ENCODE measurements at places on chromosomes 6 and 20. TPM values are rescaled to one million over a fixed set of nuclear protein-coding genes. Genes with fewer than 3 reads are reported as not detected.
A peak's percentile ranks its signal among the peaks of the same experiment; 100 is the strongest.

DNA sequence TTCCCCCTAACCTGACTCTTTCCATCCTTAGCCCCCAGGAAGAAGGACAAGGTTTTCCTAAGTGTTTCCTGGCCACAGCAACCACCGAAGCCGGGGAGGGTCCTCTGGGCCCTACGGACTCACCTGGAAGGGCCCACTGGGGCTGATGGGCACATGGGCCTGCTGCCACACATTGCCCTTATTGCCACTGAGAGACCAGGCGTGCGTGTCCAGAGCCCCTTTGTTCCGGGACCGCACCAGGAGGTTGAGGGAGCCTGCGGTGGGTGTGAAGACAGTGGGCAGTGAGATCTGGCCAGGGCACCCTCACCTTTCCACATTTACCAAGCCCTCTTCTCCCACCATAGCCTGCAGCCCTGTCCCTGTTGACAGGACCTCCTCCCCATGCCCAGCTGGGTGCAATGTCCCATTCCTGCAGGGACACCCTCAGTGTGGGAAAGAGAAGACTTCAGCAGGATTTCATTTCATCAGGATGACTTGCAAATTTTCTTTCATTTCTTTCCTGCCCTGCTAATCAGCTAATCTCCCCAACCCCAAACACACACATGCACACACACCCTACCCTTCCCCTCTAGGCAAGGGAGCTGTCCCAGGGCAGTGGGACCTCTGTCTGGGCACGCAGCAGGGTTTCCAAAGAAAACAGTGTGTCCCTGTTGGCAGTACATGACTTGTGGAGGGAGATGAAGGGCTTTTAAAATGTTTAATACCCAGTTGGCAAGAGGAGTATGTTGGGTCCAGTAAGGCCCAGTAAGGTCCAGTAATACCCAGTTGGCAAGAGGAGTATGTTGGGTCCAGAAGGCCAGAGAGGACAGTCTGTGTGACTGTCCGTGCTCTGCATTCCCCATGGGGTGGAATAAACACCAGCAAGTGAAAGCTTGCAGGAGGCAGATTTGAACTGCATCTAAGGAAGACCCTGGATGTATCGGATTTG, 59.0 kb downstream of the MDGA1 start:
- no peaks in the 10 kb centered on the region for H3K4me1 ChIP-seq
- no peaks in the 10 kb centered on the region for H3K27me3 ChIP-seq
- no peak overlapping the region for H3K27ac ChIP-seq
- no peak for DNase-seq

DNA sequence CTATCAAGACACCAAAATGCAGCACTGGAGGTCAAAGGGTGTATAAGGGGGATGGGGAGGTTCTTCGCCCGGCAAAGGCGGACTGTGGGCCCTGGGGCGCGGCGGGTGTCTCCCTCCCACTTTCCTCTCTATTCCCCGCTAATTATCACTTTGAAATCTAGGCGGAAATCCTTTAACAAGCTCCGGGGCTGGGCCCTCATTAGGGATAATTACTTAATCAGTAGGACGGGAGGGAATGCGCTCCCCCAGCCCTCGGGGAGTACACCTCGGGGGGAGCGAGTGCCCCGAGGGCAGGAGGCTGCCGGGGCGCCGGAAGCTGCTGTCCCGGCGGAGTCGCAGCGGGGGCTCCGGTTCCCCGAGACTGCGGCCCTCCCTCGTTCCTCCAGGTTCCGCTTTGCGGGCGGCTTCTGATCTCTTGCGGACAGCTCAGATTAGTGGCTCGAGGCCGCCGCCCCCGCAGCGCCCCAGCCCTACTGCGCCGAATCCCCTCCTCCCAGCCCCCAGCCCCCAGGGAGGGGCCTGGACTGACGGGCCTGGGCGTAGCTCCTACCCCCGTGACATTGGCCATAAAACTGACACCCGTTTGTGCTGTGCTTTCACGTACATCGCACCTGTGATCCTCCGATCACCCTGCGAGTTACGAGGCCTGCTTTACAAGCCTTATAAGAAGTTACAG, 14.7 kb downstream of the MUCL3 start:
- H3K4me3 ChIP-seq, result peak overlapping the region; percentile 42
- peaks cover 3% of the 10 kb centered on the region for H3K4me1 ChIP-seq
- peak; percentile 80 for DNase-seq

GRCh38 chr6:30854285-30855040, 29.9 kb upstream of the DDR1 start:
- no peaks in the 10 kb centered on the region for H3K36me3 ChIP-seq
- no peaks in the 10 kb centered on the region for H3K27me3 ChIP-seq
- no peak overlapping the region for H3K27ac ChIP-seq
- DNase-seq, result no peak

GRCh38 chr20:57122536-57123489, 143.6 kb downstream of the BMP7 start:
- no peak overlapping the region for H3K4me3 ChIP-seq
- no peak overlapping the region for H3K27ac ChIP-seq
- no peaks in the 10 kb centered on the region for H3K27me3 ChIP-seq
- H3K4me1 ChIP-seq, result no peaks in the 10 kb centered on the region
- no peak for DNase-seq
- H3K36me3 ChIP-seq, result no peaks in the 10 kb centered on the region

DNA sequence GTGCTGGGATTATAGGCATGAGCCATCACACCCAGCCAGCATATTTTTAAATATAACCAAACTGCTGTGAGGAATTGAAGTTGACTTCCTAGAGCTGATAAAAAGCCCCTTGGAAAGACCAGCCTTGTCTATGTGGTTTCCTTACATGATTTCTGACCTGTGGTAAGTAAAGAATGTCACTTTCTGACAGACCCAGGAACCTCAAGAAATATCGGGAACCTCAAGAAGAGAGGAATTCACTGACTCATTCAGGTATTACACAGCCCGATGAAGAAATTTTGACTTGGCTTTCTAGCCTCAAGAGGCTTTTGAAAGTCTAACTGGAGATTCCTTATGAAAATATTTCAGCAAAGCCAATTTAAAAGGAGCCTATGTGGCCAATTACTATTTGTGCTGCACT, 71.8 kb downstream of the FOXF2 start:
- no peaks in the 10 kb centered on the region for H3K27me3 ChIP-seq
- no peak for DNase-seq
- no peaks in the 10 kb centered on the region for H3K4me1 ChIP-seq
- H3K36me3 ChIP-seq, result no peaks in the 10 kb centered on the region
- no peak overlapping the region for H3K27ac ChIP-seq
- H3K4me3 ChIP-seq, result no peak overlapping the region

DNA sequence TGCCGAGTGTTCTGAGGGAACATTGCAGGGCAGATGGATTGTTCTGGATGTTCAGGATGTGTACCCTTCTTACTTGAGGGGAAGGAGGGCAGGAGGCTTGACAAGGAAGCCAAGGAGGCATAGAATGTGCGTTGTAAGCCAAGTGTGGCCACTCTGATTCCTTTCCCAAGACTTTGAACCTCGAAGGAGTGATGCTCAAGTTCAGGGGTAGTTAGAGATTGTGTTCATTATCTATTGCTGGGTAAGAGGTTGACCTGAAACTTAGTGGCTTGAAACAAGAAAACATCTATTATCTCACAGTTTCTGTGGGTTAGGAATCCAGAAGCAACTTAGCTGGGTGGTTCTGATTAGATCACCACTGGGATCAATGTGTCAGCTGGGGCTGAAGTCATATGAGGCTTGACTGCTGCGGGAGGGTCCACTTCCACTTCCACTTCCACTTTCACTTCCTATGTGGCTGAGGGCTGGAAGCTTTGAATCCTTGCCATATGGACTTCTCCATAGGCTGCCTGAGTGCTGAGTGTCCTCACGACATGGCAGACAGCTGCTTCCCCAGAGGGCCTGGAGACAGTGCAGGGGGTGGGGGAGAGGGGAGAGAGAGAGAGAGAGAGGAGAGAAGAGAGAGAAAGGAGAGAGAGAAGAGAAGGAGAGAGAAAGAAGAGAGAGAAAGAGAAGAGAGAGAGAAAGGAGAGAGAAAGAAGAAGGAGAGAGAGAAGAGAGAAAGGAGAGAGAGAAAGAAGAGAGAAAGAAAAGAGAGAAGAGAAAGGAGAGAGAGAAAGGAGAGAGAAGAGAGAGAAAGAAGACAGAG, 6.9 kb upstream of the CD40 start:
- DNase-seq, result no peak
- no peaks in the 10 kb centered on the region for H3K4me1 ChIP-seq
- H3K4me3 ChIP-seq, result no peak overlapping the region
- no peak overlapping the region for H3K27ac ChIP-seq
- H3K36me3 ChIP-seq, result no peaks in the 10 kb centered on the region

DNA sequence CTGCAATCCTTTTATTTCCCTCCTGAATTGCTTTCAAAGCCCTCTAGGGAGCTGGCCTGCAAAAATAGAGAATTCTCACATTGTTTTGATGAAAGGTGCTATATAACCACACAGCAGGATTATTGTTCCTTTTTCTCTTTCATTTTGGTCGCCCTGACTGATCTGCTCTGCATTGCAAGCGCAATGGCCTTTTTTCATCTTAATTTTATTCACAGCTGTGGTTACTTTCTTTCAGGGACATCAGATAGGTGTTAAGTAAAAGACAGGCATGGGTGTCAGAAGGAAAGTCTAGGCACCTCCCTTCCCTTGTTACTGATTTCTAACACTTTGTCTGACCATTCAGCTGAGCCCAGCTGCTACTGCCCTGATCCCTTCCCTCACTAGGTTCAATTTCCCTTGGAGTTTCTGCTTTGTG, 850.5 kb upstream of the MAP3K7 start:
- no peaks in the 10 kb centered on the region for H3K36me3 ChIP-seq
- no peak overlapping the region for H3K4me3 ChIP-seq
- no peak for DNase-seq
- no peak overlapping the region for H3K27ac ChIP-seq

GRCh38 chr20:63937596-63937995, 18.6 kb downstream of the UCKL1 start:
- no peak for DNase-seq
- peaks cover 84% of the 10 kb centered on the region for H3K36me3 ChIP-seq
- no peak overlapping the region for H3K27ac ChIP-seq

DNA sequence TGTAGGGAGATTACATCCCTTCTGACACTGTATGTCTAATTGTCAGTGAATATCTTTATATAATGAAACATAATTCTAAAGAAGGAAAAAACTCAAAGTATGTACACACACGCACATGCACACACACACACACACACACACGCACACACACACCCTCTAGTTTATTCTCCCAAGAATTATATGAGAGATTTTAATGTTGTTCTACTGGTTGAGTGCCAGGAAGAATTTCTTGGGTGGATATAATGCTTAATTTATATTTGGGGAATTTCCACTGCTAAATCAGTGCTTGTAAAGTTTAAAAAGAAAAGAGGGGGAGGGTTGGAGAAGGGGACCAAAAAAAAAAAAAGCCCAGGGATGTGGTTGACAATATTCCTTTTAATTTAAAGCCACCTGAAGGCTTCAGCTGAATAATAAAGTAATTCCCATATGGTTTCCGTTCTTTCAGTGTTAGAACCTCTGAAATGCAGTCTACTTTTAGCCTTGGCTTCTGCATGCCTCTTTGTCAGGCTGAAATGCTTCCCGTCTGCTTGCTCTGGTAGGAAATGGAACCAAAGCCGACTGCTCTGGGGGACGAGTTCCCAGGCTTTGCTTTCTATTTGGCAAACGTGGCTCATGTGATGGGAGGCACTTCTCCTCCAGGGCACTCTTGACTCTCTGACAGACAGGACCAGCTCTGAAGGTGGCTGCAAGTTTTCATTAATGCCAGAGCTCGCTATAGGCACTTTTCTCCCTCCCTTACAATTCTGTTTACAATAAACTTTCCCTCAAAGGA, 225.4 kb downstream of the PRL start:
- H3K4me1 ChIP-seq, result peaks cover 22% of the 10 kb centered on the region
- no peaks in the 10 kb centered on the region for H3K36me3 ChIP-seq
- no peaks in the 10 kb centered on the region for H3K27me3 ChIP-seq
- DNase-seq, result no peak

DNA sequence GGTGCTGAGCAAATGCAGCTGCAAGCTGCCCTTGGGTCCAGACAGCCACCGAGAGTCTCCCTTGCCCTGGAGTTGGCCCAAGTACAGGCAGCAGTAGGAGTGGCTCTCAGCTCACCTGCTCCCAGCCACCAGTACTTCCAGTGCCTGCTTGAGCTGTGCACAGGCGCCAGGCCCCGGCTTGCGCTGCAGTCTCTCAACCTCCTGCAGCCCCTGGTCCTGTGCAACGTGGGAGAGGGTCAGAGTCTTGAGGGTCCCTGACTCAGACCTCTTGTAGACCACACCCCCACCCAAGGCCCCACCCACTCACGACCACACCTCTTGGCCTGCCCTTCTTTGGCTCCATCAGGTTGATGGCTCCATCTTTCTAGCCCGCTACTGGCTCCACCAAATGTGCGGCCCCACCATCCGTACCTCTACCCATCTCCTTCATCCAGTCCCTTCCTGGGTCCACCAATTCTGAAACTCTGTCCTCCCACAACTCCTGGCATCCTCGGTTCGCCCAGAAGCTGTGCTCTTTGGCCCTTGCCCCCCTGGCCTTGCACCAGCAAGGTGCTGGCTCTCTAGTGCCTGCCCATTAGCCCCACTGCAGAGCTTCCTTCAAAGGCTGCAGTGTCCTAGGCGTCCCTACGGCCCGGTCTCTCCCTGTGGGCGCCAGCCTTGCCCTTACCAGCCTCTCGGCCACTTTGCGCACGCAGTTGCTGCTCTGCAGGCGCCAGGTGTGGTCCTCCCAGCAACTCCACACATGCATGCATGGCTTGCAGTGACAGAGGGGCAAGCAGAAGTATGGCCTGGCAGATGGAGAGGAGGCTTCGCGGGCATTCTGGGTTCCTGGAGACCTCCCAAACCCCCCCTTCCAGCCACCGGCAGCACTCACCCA, 16.5 kb upstream of the SPAG4 start:
- no peak overlapping the region for H3K27ac ChIP-seq
- DNase-seq, result peak; percentile 53
- H3K36me3 ChIP-seq, result no peaks in the 10 kb centered on the region
- H3K27me3 ChIP-seq, result peaks cover 12% of the 10 kb centered on the region
- peaks cover 17% of the 10 kb centered on the region for H3K4me1 ChIP-seq

GRCh38 chr6:134732763-134733162, 217.1 kb downstream of the ALDH8A1 start:
- no peak for DNase-seq
- H3K27ac ChIP-seq, result no peak overlapping the region
- H3K27me3 ChIP-seq, result no peaks in the 10 kb centered on the region
- H3K36me3 ChIP-seq, result no peaks in the 10 kb centered on the region
- no peak overlapping the region for H3K4me3 ChIP-seq

GRCh38 chr6:111480988-111481822, 1.8 kb downstream of the REV3L start:
- H3K4me3 ChIP-seq, result peak overlapping the region; percentile 74
- peak overlapping the region; percentile 100 for H3K27ac ChIP-seq
- peaks cover 73% of the 10 kb centered on the region for H3K4me1 ChIP-seq
- no peaks in the 10 kb centered on the region for H3K27me3 ChIP-seq
- DNase-seq, result no peak

ANKRD66 gene
- total RNA-seq, result not detected

CALHM5 gene
- total RNA-seq, result under 0.01 TPM

All from stomach (tissue), 19 donors.